ENCODE measurements at places on chromosomes 7 and 10.

DNA sequence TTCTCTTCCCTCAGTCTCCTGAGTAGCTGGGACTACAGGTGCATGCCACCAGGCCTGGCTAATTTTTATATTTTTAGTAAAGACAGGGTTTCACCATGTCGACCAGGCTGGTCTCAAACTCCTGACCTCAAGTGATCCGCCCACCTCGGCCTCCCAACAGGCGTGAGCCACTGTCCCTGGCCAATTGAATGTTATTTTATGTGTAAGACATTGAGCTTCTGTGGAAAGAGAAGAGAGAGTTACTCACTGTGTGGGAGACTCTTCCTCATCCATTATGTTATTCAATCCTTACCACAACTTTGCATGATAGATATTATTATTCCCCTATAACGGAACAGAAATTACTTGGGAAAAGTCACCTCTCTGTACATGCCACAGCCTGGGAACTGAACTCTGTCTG is 32.6 kb upstream of the MXI1 start:
- DNase-seq: no peak

- DNase-seq: no peak
Observed at GRCh38 chr10:106908225-106908624, 256.3 kb downstream of the SORCS1 start.

- no peak for DNase-seq
Observed at GRCh38 chr7:107344799-107345198, 125.1 kb upstream of the GPR22 start.

DNA sequence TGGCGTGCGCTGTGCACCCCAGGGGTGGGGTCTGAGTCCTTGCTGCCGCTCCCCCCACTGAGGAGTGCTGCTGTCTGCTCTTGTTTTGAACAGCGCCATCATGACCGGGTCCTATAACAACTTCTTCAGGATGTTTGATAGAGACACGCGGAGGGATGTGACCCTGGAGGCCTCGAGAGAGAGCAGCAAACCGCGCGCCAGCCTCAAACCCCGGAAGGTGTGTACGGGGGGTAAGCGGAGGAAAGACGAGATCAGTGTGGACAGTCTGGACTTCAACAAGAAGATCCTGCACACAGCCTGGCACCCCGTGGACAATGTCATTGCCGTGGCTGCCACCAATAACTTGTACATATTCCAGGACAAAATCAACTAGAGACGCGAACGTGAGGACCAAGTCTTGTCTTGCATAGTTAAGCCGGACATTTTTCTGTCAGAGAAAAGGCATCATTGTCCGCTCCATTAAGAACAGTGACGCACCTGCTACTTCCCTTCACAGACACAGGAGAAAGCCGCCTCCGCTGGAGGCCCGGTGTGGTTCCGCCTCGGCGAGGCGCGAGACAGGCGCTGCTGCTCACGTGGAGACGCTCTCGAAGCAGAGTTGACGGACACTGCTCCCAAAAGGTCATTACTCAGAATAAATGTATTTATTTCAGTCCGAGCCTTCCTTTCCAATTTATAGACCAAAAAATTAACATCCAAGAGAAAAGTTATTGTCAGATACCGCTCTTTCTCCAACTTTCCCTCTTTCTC is 26.0 kb downstream of the BNIP3 start:
- no peak for DNase-seq

DNA sequence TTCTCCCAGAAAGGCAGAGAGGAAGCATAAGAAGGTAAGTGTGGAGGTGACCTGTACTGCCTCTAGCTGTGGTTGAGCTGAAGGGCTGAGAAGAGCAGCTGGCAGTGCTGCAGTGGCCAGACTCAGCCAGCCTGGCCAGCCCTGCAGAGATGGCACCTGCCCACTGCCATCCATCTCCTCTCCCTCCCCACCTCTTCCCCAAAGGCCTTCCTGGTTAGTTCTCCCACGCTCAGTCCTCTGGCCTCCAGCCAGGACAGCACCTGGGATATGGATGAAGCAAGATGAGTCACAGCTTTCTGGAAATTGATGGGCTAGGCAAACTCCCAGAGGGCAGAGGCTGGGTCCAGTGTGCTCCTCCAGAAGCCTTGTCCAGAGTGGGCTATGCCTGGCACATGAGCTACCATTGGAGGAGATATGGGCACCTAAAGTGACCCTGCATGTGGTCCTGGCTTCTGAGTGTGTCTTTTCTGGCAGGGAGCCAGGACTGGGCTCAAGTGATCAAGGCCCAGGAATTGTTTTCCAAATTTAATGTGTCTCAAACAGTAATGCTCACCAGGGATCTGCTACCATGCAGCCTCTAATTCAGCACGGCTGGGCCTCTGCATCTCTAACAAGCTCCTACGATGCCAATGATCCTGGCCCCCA is 81.0 kb upstream of the CACUL1 start:
- DNase-seq: no peak

GRCh38 chr10:8069627-8070026 is 15.1 kb downstream of the GATA3 start:
- DNase-seq: no peak

DNA sequence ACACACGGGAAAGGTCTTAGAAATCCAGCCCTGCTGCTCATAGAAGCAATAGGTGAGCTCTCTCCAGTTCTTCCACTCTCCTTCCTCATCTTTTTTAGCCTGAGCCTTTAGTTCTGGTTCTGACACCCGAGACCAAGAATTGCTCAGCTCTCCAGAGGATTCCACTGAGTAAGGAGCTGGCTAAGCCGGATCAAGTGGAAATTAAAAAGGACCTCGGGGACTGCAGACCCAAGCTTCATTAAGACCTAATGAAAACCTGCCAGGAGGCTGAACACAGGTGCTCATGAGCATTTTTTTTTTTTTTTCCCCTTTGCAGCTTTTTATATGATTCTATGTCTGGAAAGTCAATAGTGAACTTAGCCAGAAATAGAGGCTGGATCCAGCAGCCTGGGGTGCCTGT is 1176.0 kb upstream of the AUTS2 start:
- no peak for DNase-seq

DNA sequence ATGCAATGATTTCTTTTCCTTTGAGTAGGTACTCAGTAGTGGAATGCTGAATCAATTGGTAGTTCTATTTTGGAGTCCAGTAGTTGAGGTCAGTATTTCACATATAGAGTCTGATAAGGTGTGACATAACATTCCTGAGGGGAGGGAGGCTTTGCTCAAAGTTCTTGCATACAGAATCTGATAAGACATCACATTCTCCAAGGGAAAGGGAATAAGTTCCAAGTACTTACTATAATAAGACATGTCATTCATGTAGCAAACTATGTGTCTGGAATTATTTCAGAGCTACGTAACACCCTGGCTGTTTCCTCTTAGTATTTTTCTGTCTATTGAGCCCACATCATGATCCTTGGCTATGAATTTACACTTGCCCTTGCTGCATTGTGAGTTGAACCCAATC is 74.3 kb upstream of the POM121L12 start:
- no peak for DNase-seq

GRCh38 chr10:92989250-92989649 is 71.3 kb upstream of the CYP26C1 start:
- no peak for DNase-seq

Measured in cortex of kidney (tissue), 1 donor.